ENCODE measurements at places on chromosomes 2 and 18.

- no peak for DNase-seq
Observed at GRCh38 chr2:9313443-9313842, 106.8 kb downstream of the ASAP2 start.

DNA sequence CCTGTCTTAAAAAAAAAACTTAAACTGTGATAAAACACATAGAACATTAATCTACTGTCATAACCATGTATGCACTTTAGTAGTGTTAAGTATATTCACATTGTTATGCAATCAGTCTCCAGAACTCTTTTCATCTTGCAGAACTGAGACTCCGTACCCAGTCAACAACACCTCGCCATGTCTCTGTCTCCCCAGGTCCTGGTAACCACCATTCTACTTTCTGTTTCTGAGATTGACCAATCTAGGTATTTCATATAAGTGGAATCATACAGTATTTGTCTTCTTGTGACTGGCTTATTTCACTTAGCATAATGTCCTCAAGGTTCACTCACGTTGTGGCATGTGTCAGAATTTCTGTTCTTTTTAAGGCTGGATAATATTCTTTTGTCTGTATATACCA, 290.8 kb upstream of the CXCR4 start:
- DNase-seq, result no peak

DNA sequence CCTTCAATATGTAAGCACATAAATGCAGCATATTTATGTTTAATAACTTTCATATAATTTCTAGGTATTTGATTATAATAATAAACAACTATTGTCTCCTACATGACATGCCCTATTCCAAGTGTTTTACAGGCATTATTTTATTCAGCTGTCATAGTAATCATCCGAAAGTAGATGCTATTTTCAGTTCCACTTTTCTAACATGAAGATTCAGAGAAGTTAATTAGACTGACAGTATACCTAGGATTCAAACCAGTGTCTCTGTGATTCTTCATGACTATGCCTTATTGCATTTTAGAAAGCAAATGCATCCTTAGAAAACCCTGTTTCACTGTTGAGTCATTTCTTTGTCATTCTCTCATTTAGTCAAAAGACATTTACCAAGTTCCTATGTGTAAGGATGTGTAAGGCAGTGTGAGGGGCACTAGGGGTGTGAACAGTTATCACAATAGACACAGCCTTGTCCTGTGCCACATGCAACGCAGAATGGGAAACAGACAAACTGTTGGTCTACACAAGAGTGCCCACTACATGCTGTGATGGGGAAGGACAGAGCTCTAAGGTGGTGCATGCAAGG, 79.8 kb downstream of the DTNA start:
- DNase-seq, result no peak

DNA sequence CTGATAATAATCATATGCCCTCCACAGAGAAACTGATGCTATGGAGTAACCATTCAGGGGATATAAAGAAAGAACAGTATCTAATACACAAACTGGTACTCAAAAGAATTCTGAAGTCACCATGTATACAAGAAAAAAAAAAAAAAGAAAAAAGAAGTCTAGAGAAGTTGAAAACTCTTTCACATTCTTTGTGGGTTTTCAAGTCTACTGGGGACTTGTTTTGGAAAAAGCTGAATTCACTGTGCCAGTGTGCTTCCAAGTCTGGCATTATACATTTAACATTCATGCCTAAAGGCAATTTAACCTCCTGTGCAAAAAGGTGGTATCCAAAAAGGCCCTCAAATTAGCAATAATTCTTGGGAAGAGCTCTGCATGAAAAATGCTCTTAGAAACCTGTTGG, 94.8 kb upstream of the ITGB6 start:
- DNase-seq, result no peak

DNA sequence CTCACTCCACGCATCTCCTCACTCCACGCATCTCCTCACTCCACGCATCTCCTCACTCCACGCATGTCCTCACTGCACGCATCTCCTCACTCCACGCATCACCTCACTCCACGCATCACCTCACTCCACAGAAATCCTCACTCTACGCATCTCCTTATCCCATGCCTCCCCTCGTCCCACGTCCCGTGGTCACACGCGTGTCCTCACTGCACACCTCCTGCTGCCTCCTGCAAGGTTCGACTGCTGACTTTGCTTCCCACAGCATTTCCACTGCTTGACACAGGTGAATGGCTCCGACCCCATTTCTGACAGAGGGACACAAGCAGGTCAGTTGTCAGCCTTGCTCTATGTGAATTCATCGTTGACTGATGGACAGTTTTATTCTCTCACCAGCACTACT, 103.0 kb downstream of the USP40 start:
- DNase-seq, result no peak

Data from AG09319 (cell line).